ENCODE measurements at places on chromosomes 1 and 21.

GRCh38 chr1:221809091-221810029 is 67.5 kb upstream of the DUSP10 start:
- DNase-seq = no peak

DNA sequence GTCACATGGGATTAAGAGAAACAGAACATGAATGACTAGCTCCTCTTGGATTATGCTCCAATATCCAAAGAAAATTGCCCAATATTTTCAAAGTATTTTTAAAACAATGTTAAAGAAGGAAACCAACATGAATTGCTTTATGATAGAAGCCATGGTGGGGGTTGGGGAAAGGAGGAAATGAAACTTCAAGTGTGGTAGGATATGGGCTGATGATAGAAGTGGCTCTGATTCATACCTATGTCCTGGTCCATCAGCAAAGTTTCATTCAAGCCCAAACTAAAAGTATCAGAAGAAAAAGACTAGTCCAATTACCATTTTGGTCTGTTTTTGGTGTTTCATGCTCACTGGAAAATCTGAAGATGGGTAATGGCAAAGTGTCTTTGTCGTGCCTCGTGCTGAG is 104.2 kb upstream of the PROX1 start:
- DNase-seq = no peak

DNA sequence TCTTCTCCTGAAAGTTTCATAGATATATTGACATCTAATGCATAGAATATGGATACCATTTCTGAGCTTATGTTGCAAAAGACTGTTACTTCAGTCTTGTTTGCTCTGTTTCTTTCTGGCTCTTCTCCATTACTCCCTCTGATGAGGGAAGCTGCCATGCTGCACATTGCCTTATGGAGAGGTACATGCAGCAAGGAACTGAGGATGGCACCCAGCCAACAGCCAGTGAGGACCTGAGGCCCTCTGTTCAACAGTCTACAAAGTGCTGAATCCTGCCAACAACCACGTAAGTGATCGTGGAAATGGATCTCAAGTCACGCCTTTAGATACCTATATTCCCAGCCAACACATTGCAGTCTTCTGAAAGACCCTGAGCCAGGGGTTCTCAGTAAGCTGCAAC is 66.6 kb upstream of the ADAMTS5 start:
- DNase-seq = no peak

DNA sequence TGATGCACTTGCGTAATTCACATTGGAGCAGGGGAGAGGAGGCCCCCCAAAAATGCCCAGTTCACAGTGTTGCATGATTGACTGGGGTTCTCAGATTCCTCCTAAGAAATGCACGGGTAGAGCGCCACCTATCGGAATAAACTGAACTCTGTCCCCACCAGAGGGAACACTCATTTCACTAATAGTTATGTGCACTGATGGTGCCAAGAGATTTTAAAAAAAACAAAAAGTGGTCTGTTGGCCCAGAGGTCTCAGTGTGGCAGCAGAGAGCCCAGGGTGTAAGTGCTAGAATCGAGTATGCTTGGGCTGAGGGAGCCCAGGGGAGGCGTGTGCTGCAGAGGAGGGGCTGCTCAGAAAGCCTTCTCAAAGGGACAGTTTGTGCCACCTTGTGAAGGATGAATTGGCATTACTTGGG is 6.9 kb downstream of the PINK1 start:
- no peak for DNase-seq

DNA sequence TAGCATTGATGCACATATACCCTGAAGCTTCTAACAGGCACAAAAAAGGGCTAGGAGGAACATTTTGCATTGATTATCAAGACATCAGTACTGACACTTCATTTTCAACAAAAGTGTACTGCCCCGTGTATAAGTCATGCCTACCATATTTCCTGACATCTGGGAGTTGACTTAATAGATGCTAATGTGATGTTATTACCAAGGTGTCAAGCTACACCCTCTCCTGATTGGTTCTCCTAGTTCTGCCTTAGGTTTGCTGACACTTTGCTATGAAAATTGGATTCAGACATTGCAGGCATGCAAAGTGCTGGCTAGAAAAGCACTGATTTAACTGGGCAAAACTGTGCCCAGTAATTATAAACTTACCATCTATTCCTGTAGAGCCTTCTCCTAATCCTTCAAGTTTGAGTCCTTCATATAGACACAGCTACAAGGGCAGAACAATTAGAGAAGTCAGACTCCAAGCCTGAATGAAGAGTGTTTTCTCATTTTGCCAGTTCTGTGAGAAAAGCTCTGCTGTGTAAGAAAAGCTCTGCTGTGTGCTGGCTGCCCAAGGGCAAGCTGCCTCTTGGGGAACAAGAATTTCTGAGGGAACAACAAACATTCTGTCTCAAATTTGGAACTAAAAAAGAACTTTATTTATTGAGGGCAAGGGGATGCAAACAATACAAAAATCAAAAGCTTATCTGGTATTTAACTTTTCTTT is 11.2 kb downstream of the S100A10 start:
- DNase-seq = no peak

GRCh38 chr1:110011527-110012041 is 22.8 kb upstream of the STRIP1 start:
- DNase-seq = no peak

Measured in activated T-helper 1 cell treated with Interleukin-2 at 50 U/mL for 16 hours (primary cell).